RKO (cell line): ENCODE measurements at places on chromosomes 5 and 9.

DNA sequence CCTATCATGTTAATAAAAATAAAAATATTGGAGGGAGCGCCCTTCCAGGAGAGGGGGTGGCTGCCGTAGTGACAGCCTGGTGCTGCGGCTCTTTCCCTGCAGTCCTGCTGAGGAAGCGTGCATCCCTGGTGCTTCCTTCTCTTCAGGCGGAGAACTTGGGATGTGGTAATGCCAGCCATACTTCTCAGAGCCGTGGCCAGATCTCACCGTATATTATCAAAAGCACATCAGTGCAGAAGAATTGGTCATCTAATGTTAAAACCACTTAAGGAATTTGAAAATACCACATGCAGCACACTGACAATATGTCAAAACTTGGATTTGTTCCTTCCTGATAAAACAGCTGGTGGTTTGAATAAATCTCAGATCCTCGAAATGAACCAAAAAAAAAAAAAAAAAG, 17.7 kb downstream of the C9orf40 start:
- DNase-seq = no peak

GRCh38 chr5:158654415-158654814, 445.3 kb downstream of the EBF1 start:
- DNase-seq = no peak

GRCh38 chr9:14311956-14312685, 1.8 kb downstream of the NFIB start:
- no peak for DNase-seq

- DNase-seq = no peak
These were observed 75.9 kb upstream of the SELENOP start for GRCh38 chr5:42887575-42887974.

- DNase-seq = no peak
These were observed 103.8 kb upstream of the ZNF618 start for GRCh38 chr9:113772121-113772810.

DNA sequence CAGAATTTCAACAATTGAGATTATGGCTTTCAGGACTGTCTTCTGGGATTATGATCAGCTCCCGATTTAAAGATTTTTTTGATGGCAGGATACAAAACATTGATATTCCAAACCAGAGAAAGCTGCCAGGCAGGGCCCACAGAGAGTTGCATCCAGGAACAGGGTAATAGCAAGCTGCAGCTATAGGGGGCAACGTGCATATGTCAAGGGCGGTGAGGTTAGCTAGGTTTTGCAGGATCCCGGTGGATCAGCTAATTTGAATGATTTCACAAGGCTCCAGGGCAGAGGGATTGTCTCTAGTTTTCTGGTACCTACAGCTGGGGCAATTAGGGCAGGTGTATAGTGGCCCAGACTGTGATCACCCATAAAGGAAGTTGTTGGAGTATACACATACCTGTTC, 339.4 kb downstream of the CHSY3 start:
- DNase-seq = no peak

- DNase-seq = no peak
These were observed 34.5 kb downstream of the FNBP1 start for GRCh38 chr9:130008538-130008937.

DNA sequence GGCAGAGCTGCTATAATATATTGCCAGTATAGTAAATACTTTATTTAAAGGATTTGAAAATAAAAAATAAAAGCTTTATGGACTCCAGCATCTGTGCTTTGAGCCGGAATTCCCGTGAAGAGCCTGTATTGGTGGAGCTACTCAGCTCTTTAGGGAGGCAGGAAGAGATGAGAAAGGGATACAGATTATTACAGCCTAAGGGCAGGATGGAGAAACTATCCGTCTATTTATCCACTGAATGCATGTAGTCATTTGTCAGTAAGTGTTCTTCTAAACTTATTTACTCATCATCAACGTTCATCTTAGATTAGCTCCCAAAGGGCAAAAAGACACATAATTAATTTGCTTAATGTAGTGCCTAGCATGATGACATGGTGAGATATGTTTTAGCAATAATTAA, 48.4 kb downstream of the SLC1A1 start:
- DNase-seq = no peak

GRCh38 chr9:137354845-137355760, 53.0 kb upstream of the NRARP start:
- no peak for DNase-seq

DNA sequence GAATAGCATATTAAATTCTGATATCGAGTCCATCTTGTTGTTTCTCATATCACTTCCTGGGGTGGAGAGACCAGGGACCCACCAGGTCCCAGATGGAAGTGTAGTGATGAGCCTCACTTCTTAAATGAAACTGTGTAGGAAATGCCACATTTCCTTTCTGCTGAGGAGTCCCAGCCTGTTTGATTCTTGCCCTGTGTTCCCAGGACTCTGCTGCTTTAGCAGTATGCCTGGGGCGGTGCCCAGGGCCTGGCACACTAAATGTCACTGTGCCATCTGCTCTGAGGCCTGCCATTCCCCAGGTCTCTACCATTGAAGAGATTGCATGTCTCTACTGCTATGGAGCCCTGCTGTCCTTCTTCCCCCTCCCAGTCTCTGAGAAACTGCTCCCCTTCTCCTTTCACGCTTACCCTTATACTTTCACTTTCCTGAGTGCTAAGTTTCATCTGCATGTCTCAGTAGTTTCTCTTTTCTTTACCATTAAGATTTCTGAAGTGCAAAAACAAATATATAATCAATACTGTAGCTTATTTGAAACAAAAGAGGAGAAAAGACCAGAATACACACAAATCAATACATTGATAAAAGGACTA, 260.4 kb downstream of the GABRB2 start:
- no peak for DNase-seq

GRCh38 chr9:127168756-127169574, 46.5 kb upstream of the ANGPTL2 start:
- no peak for DNase-seq

DNA sequence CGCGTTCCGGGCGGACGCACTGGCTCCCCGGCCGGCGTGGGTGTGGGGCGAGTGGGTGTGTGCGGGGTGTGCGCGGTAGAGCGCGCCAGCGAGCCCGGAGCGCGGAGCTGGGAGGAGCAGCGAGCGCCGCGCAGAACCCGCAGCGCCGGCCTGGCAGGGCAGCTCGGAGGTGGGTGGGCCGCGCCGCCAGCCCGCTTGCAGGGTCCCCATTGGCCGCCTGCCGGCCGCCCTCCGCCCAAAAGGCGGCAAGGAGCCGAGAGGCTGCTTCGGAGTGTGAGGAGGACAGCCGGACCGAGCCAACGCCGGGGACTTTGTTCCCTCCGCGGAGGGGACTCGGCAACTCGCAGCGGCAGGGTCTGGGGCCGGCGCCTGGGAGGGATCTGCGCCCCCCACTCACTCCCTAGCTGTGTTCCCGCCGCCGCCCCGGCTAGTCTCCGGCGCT, at the start of gene DAPK1:
TSS of gene DAPK1 (plus strand) at position 264 of the 442 bp plus-strand sequence. CDS start 1,211 bp downstream, outside the sequence.
- peak; percentile 79 for DNase-seq

GRCh38 chr5:91283326-91283725, 99.8 kb downstream of the ARRDC3 start:
- DNase-seq = no peak

DNA sequence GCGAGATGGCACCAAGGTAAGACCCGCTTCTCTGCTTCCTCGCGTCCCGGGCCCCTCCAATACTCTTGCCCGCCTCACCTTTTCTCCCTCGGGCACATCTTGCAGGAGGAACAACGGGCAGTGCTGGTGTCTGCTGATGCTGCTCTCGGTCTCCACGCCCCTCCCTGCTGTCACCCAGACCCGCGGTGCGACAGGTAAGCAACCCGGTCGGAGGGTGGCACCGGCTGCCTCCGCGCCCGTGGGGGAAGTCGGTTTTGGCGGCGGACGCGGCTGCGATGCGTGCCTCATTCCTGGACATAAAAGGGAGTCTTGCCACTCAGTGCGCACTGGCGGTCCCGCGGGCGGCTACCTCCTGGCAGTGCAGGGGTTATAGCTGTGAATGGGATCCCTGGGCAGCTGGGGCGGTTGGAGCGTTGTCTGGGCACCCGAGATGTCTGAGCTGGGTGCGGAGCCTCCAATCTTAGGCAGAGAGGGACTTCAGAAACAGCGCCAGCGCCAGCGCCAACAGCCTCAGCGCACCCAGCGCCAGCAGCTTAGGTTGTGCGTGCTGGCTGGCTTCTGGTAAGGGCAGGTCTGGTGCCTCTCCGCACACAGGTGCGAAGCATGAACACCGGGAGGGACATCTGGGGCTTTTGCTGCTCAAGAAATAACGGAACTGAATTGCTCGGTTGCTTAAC, 488 bp downstream of the COL15A1 start:
- DNase-seq = no peak

DNA sequence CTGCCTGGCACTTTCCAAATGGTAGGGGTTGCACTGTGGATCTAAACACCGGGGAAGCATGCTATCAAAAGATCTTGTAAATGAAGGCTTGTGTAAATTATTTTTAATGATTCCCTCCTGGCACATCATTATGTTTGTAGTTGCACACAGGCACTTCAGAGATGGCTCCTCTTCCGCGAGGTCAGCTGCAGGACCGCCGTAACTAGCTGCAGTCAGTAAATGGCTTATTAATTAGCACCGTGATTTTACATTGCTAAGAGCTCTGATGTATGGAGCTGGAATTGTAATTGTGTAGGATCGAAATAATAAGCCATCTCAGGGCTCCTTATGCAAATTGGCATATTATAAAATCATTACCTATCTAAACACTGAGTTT, 397.6 kb upstream of the IRX1 start:
- no peak for DNase-seq

- DNase-seq = no peak
These were observed 31.2 kb upstream of the EXOC3 start for GRCh38 chr5:411728-412127.

- DNase-seq = no peak
These were observed 19.7 kb upstream of the OR2K2 start for GRCh38 chr9:111349766-111350165.

DNA sequence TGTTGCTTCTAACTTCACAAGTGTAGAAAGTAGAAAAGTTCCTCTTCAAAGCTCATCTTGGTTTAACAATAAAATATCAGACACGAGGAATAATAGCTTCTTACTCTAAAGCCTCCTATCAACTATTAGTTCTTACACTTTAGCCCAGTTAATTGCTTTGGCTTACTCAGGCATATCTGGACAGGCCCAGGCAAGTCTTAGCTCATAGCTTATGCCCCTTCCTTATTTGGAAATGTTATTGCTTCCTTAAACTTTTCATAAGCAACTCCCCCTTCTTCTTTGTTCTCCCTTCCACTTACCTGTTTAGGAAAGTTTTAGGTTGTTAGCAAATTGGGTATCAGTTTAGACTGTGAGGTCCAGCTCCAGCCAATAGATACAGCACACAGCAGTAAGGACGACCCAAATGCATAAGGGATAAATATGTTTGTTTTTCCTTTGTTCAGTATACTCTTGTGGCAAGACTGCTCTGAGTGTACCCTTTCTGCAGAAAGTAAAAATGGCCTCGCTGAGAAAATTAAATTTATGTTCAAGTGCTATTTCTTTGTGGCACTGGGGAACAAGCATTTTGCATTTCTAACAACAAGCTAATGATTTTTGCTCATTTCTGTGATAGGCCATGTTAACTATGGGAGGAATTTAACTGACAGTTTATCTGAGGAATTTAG, 162.1 kb downstream of the SMC2 start:
- DNase-seq = no peak

GRCh38 chr5:102271759-102272158, 24.3 kb downstream of the SLCO4C1 start:
- no peak for DNase-seq

DNA sequence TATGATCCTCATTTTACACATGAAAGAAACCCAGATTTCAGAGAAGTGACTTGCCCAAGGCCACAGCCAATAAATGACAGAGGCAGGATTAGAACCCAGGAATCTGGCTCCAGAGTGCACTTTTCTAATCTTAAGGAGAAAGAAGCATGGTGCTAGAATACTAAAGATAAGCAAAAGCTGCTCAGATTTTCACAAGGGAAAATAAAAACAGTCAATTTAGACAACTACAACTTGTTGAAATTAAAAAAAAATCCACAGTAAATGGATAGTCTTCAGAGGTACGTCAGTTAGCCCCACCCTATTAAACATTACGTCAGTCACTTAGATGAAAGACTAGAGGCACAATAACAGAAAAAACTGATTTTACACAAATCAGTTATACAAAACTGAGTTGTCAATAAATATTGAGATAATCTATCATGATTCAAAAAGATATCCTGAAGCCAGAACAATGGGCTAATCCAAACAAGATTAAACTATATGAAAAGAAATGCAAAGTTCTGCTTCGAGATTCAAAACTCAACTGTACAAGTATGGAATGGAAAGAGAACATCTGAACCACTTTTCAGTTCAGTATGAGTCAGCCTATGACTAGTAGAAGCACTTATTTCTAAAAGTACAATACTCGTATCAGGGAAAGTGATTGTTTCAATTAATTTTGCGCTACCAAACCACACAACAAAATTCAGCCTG, 9.3 kb downstream of the TMEM245 start:
- DNase-seq = peak; percentile 79

GRCh38 chr9:18639911-18640310, 166.0 kb downstream of the ADAMTSL1 start:
- DNase-seq = no peak

DNA sequence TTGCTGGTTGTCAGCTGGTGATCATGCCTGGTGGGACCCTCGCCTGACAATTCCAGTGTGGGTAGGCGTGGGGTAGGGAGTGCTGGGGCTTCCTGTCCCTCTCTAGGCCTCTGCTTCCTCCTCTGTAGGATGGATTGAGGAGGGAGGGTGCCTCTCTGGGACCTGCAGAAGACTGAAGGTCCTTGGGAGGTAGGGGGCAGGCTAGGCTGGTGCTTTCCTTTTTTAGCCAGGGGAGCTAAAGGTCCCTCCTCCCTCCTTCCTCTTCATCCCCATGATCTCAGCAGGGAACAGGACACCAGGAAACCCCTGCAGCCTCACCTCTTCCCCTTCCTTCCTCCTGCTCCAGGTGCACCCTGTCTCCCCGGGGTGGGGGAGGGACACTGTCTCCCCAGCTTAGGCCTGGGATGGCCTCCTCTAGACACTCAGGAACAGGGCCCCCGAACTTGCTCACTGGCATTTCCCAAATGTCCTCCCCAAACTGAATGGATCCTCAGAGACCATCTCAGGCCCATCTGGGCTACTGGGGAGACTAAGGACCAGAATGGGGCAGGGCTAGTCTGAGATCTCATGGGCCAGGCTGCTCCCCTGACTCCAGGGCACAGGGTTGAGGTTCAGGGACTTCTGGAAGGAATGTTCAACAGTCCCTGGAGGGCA, 8.4 kb downstream of the SH2D3C start:
- DNase-seq = no peak
